ENCODE measurements at places on chromosomes 13 and 19.

DNA sequence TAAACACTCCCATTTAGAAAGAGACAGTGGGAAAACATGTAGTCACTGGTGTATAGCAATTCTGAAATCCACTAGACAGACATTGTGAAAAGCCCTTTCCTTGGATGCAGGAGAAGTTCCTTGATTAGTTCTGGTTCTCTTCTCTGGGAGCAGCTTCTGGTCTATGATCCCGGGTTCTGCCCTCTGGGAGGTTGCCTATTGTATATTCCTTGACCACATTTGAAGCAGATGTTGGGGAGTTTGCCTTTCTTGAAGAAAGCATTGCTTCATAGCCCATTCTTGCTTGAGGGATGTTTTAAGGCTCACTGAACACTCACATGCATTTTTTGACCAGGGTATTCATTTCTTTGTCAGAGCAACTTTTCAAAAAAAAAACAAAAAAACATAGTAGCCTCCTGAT, 211.9 kb downstream of the NDFIP2 start:
- DNase-seq = no peak

DNA sequence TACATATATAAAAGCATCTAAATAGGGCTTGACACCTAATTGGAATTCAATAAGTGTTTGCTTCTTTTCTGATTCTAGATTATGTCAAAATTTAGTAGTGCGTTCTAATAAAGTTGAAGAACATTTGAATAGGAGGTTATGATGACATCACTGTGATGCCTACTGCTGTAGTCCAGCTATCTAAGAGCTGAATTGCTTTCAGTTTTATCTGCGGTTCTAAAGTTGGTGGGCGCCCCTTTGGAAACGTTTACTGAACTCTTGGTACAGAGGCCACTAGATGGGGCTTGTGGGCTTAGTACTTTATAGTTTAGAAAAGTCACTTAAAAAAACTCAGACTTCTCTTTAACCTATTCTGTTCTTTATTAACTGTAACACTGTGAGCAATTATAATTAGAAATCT, 776.9 kb downstream of the GPC5 start:
- DNase-seq = no peak

- no peak for DNase-seq
These were observed 4.8 kb downstream of the KLF16 start for GRCh38 chr19:1858412-1859081.

GRCh38 chr19:6849876-6850275, 37.5 kb upstream of the ADGRE1 start:
- DNase-seq = no peak

DNA sequence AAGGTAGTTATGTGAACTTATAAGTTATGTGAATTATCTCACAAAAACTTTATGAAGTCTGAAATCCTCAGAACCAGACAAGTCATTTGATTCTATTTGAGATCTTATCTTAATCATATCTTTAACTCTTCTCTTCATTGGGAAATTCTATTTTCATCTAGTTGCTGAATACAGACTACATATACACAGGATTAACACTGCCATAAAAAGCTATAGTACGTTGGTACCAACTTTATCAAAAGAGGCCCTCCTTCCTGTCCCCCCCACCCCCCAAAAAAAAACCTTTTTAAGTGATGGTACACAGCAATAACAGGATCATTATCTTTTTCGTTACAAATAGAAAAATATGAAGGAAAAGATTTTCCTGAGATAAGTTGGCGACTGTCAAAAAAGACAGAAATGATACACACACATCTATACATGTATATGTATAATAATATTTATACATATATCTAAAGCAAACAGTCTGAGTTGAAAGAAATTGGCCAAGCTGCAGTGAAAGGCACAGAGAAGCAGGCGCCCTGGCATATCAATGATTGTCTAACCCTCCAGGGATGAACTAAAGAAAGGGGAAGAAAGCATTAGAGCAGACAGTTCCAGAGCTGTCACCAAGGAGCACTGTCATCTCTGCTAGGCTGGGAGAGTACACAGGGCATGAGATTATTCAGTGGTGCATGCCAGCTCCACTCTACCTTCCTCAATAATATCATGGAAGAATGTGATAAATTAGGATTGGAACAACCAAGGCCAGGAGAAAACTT, 116.7 kb downstream of the KLF12 start:
- DNase-seq = no peak

- DNase-seq = no peak
These were observed 79.9 kb downstream of the ZNF431 start for GRCh38 chr19:21221693-21222092.

- DNase-seq = no peak
These were observed 1.8 kb downstream of the FGF14 start for GRCh38 chr13:102399791-102400674.

- no peak for DNase-seq
These were observed 28.6 kb upstream of the SLC15A1 start for GRCh38 chr13:98781045-98781444.

- no peak for DNase-seq
These were observed 2.0 kb downstream of the KCTD15 start for GRCh38 chr19:33798681-33799111.

All from stimulated activated CD4-positive, alpha-beta T cell treated with anti-CD3 and anti-CD28 coated beads, Interleukin-15, amount 100 ng/mL, for 48 hours (primary cell).